OCI-M1 (cell line): ENCODE measurements at places on chromosomes 3 and 15.

GRCh38 chr3:159520638-159521037 is 468.0 kb upstream of the IL12A start:
- DNase-seq, result no peak

- peak; percentile 74 for DNase-seq
Observed at GRCh38 chr3:197734667-197735318, 1.9 kb downstream of the RUBCN start.

- peak; percentile 49 for DNase-seq
Observed at GRCh38 chr15:79849789-79850188, 47.0 kb downstream of the MTHFS start.

DNA sequence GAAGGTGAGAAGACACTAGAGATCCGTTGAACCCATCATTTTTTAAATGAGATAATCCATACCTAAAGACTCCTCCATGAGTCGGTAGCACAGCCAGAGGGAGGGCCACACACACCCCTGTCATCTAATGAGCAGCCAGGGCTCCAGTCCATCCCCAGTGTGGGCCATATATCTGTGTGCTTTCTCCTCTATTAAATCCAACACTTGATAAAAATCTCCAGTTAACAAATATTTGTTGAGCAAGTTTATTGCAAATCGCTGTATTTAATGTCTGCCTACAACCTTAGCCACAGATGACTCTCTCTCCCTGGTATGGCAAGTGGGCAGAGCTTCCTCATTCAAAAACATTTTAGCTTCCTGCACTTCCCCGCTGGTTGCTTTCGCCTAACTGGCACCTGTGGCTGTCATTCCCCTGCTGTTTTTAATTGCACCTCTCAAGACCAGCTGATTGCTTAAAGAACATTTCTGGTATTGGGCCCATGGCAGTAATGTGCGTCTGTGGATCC is 82.8 kb downstream of the SMAD3 start:
- DNase-seq, result no peak

- no peak for DNase-seq
Observed at GRCh38 chr15:49131403-49131802, 24.0 kb downstream of the COPS2 start.

- DNase-seq, result no peak
Observed at GRCh38 chr15:77087213-77087612, 16.3 kb upstream of the TSPAN3 start.

- no peak for DNase-seq
Observed at GRCh38 chr3:50599115-50599715, 12.4 kb downstream of the CISH start.

DNA sequence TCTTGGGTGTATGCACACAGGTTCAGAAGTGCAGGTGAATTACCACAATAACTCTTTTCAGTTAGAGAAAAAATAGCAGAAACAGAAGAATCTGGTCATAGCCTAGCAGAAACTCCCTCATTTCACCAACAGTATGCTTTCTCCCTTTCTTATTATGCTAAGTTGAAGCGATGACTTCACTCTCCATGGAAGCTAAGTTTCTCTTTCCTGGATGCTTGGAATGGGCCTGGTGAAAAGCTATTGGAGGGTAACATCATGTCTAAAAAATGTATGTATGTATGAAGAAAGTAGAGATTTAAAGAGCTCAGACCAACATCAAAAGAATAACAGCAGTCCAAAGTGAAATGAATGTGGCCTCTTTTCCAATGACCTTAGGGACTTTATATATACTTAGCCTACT is 145.5 kb downstream of the TIGIT start:
- no peak for DNase-seq

- DNase-seq, result no peak
Observed at GRCh38 chr3:161674402-161674801, 177.8 kb downstream of the OTOL1 start.

- no peak for DNase-seq
Observed at GRCh38 chr3:120202363-120202762, 82.7 kb downstream of the GPR156 start.

- DNase-seq, result no peak
Observed at GRCh38 chr3:53846134-53846850, at the start of the genes CHDH and IL17RB. TSS of gene CHDH (minus strand) at chr3:53846419. CDS start at chr3:53824008, 22,411 bp downstream. TSS of gene IL17RB (plus strand) at chr3:53846568. CDS start at chr3:53846589, 21 bp downstream.

DNA sequence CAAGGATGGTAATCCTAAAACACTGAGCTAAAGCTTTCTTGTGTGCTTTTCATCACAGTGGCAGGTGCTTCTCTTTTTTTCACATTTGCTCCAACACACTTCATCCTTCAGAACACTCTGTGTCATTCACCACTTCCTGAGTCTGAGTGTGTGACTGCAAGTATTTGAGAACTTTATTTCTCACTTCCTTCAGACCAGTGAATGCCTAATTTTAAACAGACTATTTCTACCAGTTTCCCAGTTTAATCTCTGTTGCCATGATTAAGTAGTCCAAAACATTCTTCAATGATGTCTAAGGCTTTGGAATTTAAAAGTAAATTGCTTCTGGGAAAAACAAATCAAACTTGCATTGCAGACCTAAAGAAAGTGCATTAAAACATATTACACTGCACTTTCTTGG is 541.2 kb downstream of the RBMS3 start:
- no peak for DNase-seq

- no peak for DNase-seq
Observed at GRCh38 chr3:5051772-5052171, 70.3 kb upstream of the ARL8B start.

DNA sequence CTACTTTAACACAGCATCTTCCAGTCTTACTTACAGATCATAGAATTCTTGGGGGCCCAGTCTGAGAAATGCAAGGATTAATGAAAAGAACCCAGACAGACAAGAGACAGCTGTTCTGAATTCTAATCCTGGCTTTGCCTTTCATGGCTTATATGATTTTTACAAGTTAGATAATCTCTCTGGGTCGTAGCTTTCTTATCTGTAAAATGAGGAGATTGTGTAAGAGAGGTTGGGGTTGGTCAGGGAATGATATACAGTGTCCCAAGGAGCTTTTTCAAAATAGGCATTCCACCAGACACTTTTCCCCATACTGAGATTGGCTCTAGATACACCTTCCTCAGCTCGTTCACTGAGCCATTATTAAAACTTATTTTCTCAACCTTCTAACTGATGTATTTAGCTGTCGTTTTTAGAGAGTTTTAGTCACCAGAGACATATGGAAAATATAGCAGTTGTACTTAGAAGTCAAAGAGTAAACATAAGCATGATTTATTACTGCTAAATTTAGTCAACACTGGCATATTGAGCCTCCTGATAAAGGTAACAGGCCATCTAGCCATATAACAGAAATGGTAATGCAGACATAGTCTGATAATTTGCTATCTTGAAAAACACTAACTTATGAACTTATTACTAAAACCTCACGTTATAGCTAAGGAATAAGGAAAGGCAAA is 163.0 kb upstream of the MLF1 start:
- DNase-seq, result peak; percentile 5

- DNase-seq, result no peak
Observed at GRCh38 chr3:115709093-115709492, 85.8 kb downstream of the GAP43 start.

DNA sequence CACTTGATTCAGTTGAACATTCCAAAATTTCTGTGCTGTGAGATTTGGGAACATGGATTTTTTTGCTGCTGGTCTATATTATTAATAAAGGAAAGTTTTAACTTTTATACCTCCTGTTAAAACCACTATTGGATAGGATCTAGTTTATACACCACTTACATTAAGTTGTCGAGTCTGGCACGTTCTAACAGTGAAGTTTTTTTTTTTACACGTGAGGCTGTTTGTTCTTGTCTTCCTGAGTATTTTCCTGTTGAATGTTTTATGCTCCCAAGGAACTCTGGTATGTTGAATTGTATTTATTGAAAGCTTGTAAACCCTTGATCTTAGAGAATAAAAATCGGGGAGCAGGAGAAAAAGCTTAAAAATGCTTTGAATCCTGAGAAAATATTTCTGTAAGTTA is 338.8 kb downstream of the RBMS3 start:
- DNase-seq, result no peak

GRCh38 chr15:83904107-83905040 is 250.5 kb downstream of the ADAMTSL3 start:
- no peak for DNase-seq

DNA sequence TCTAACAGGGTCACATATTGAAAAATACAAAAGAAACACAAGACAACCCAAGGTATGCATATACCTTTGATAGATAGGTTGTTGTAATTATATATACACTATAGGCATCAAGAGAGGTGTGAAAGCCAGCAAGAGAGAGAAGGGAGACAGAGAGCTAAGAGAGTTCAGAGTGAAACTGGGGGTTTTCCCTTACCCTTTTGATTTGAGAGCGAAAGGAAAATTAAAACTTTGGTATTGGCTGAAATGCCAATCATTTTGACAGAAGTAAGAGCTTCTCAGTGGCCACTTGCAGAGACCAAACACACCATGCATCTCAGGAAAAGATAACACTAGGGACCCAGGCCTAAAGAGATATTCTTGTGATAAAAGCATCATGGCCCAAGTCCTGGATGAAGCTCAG is 183.6 kb downstream of the SHOX2 start:
- DNase-seq, result no peak

- DNase-seq, result no peak
Observed at GRCh38 chr3:126987129-126987528, 4.2 kb downstream of the PLXNA1 start.

GRCh38 chr3:175009295-175009694 is 150.2 kb downstream of the NAALADL2 start:
- DNase-seq, result no peak

- DNase-seq, result peak; percentile 27
Observed at GRCh38 chr3:133466531-133467386, 66.9 kb downstream of the BFSP2 start.

- DNase-seq, result peak; percentile 87
Observed at GRCh38 chr3:194395778-194396538, 3.1 kb downstream of the GP5 start.

- peak; percentile 37 for DNase-seq
Observed at GRCh38 chr3:124650798-124651197, 79.5 kb upstream of the UMPS start.

GRCh38 chr3:61864886-61865285 is 303.5 kb downstream of the PTPRG start:
- no peak for DNase-seq

- DNase-seq, result no peak
Observed at GRCh38 chr3:153158961-153159735, 2.9 kb upstream of the RAP2B start.

DNA sequence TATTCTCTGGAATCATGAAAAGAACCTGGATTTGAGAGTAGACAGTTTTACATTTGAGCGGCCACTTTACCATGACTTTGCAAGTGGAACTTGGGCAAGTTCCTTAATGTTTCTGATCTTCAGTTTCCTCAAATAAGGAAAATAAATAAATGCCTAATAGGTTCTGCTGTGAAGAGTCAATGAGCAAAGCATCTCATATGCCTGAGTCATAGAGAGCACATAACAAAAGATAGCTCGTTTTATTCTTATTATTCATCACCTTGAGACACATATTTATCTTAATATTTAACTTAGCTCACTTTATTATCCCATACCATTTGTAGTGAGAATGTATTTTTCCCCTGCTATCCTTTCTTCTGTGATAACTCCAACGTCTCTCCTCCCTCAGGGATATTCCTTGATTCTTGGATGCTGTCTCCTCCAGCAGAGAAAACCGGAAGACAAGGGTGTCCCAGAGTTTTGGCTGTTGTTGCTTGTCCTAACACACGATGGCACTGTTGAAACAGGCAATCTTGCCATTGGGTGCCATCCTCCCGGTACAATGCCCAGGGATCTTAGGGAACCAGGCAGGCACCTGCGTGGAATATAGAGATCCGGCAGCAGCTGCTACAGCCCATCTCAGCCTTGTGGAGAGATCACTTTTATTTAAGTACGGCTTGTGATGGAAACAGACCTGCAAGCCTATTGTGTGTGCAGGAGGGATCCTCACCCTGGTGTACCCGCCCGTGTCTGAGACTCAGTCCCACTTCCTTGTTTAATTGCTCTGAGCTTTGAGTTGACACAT is 33.3 kb upstream of the VPS33B start:
- peak; percentile 77 for DNase-seq

DNA sequence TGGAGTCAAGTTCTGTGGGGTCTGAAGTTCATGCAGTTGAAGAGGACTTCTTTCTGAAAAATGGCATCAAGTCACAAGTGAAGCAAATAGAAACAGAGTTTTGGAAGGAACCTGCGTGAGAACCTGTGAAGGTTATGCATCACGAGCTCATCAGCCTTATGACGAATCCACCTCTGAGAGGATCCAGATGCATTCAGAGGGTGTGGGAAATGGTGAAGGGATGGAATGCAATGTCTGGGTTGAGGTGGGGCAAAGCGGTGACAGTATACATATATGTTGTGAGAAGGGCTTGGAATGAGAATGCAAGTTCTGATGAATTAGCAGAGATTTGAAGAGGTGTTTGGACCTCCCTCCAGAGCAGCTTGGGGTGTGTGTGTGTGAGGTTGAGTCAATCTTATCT is 382.1 kb upstream of the TBL1XR1 start:
- no peak for DNase-seq

- no peak for DNase-seq
Observed at GRCh38 chr3:126111126-126111551, 27.2 kb upstream of the SLC41A3 start.

GRCh38 chr3:137998121-137999042 is 11.6 kb upstream of the CLDN18 start:
- DNase-seq, result no peak

- peak; percentile 42 for DNase-seq
Observed at GRCh38 chr3:107313711-107314110, 63.5 kb upstream of the CCDC54 start.

DNA sequence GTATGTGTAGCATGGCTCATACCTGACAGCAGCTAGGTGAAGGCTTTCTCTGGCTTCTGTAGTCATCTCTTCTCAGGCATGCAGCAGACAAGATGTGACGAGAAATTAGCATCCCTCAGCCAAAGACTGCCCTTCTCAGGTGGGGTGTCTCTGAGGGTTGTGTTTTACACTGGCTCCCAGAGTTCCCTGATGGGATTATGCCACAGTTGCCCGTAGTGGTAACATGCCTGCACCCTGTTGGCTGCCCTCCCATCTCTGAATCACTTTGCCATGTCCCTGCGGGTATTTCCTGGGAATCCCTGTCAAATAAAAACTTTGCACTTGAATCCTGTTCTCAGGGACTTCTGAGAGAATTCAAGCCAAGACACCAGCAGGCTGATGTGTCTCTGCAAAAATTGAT is 70.5 kb downstream of the LRTM1 start:
- no peak for DNase-seq

DNA sequence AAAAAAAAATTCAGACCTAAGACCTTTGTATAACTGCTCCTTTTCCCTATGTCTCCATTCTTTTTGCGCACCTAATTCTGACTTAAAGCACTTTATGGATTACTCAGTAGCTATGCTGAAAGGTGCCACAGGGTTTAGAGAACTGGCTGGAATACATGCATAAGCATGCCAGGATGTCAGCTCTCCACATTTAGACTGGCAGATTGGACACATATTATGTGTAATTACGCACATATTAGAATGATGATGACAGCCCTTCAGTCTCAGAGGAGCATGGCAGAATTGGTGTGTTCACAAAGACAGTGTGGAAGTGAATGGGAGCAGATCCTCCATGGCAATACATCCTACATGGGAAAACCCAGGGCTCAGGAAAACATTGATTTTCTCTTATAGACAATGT is 108.1 kb upstream of the LSAMP start:
- DNase-seq, result no peak
